ENCODE measurements at places on chromosomes 4 and X.

DNA sequence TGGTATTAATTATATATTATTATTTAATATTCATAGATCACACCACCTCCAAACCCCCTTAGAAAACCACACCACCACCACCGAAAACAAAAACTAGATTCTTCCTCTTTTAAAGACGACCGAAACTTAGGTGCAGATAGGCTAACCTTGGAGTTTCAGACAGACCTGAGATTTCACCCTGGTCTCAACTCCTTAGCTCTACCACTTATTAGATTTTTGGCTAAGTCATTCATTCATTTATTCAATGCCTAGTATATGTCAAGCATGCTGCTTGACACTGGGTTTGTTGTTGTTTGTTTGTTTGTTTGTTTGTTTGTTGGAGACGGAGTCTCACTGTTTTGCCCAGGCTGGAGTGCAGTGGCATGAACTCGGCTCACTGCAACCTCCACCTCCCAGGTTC is 9.5 kb upstream of the BMP2K start:
- no peak for DNase-seq

DNA sequence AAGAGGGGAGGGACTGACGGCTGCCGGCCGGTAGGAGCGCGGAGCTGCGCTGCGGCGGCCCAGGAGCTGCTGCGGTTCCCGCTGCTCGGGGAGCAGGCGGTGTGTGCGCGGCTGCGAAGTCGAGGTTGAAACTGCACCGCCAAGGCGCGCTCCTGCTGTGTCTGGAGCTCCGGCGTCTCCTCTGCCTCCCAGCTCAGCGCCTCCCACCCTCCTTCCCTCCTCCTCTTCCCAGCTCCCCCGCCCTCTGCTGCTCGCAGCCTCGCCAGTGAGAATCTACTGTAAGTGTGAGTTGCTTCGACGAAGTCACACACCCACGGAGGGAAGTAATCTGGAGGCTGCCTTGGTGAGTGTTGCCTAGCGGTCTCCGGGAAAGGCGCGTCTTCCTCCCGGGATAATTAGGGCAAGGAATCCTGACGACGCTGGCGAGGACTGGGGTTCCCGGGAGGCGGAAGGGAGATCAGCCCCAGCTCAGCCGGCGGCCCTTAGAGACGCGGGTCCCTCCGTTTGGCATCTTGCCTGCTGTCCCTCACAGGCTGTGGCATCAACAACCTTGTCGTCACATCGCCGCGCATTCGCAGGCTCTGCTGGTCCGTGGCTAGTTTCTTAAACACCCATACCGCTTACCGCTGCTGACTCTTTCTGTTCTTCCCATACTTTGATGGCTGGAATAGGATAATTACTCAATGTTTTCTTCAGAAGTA is at the start of gene EPHA5:
Gene EPHA5, minus strand, starts transcription at position 159 of the 701 bp plus-strand sequence. CDS start 747 bp downstream, outside the sequence.
- no peak for DNase-seq

- DNase-seq: no peak
Measured at GRCh38 chr4:26346203-26346620, 25.4 kb downstream of the RBPJ start.

DNA sequence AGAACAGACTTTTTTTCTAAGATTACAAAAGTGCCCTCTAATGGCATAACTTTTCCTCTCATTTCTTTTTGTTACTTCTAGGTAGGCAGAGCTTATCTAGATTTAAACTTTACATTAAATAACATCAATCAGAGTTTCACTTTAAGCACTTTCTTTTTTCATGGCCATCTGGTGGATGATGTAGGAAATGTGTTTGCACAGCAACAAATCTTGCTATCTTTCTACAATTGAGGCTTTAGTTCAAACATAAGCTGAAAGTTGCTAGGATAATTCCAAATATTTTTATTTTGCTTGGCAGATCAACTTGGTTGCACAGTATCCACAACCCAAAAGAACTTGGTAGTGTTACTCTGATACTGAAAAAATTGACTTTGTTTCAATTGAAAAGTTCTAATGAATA is 22.0 kb downstream of the NDNF start:
- DNase-seq: no peak

DNA sequence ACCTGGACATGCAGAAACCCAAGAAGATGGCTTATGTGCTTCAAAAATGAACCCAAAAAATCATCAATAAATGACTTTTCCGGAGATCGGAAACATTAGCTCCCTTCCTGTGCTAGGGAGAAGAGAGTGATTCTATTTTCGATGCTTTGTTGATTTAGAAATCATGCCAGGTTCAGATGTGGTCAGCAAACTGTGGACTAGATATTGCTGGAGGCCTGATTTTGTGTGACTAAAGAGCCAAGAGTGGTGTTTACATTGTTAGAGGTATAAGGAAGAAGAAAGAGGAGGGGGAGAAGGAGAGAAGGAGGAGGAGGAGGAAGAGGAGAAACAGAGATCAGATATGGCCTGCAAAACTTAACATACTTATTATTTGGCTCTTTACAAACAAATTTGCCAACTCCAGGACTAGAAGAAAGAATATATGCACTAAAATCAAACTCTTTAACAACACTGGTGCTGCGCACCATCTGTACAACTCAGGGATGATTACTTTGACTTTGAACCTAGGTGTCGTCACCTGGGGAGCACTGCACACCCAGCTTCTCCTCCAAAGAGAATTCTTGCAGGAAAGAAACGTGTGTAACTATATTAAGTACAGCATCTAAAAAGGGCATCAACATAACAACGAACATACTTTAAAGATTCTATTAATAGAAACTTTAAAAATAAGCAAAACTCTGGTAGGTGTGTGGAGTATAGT is 664.9 kb upstream of the LCORL start:
- no peak for DNase-seq

- DNase-seq: no peak
Measured at GRCh38 chr4:184016759-184017668, 111.9 kb downstream of the STOX2 start.

DNA sequence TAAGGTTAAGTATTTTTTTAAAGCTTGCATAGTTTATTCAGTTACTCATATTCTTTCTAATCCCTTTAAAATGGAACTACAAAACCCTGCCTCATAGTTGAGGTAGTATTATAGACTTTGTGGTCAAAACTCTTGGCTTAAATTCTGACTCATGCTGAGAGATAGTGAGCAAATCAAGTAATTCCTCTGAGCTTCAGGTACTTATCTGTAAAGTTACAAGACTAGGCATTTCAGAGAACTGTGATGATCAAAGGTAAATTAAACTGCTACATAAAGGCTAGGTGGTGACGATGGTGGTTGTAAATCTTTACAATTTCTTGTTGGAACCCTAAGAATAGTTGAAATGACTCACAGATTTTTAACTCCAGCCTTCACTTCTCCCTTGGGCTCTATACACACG is 3.2 kb upstream of the CLOCK start:
- no peak for DNase-seq

DNA sequence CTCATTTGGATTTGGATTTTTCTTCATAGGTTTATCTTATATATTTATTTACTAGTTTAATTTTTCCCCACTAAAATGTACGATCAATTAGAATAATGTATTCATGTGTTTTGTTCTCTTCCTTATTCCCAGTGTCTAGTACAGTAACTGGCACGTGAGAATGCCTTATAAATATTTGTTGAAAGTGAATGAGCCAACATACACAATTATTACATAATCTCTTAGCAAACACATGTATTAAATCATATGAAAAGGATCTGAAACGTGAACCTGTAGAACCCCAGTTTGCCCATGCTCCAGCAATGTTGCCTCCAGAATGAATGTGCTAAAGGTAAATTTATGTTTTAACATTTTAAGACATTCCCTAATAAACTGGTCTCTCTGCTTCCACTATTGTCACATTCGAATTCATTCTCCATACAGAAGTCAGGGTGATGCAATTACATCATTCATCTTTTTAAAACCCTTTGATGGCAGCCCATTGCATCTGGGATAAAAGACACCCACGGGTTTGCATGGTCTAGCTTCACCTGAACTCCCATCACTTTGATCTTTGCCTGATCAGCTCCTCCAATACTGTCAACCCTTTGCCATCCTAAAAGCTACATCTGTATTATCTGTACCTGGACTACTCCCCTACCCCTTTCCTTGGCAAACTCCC is 30.7 kb upstream of the AREG start:
- no peak for DNase-seq

Data from stimulated activated CD8-positive, alpha-beta memory T cell treated with anti-CD3 and anti-CD28 coated beads, Interleukin-15, amount 100 ng/mL, for 4 hours (primary cell).